Left colon (tissue), 2 donors: ENCODE measurements at places on chromosomes 6 and 20. TPM values are rescaled to one million over a fixed set of nuclear protein-coding genes. Genes with fewer than 3 reads are reported as not detected.

ENPP4 gene
- 19.1 TPM for total RNA-seq

UBE2C gene
- total RNA-seq = 22.3 TPM

PBOV1 gene
- not detected for total RNA-seq

ZNF334 gene
- total RNA-seq = 2.2 TPM

SLC18B1 gene
- 17.1 TPM for total RNA-seq

LBP gene
- total RNA-seq = not detected

TGM3 gene
- total RNA-seq = 0.36 TPM

DAAM2 gene
- total RNA-seq = 7.1 TPM

SLC26A8 gene
- 0.50 TPM for total RNA-seq

DNPH1 gene
- total RNA-seq = 65.7 TPM

CUTA gene
- 169 TPM for total RNA-seq

CST2 gene
- not detected for total RNA-seq

DDX39B gene
- total RNA-seq = 221 TPM

ANKRD66 gene
- total RNA-seq = not detected

TRAPPC3L gene
- not detected for total RNA-seq

BNIP5 gene
- total RNA-seq = 14.4 TPM

ADGB gene
- total RNA-seq = 1.5 TPM

NKAPL gene
- total RNA-seq = 0.47 TPM

CD93 gene
- total RNA-seq = 9.0 TPM

OPRM1 gene
- total RNA-seq = not detected

PLCB4 gene
- total RNA-seq = 58.2 TPM

GOPC gene
- 25.1 TPM for total RNA-seq

DHX16 gene
- total RNA-seq = 27.8 TPM

C2 gene
- total RNA-seq = 6.1 TPM

CSNK2B gene
- 155 TPM for total RNA-seq

CRISP3 gene
- total RNA-seq = not detected

PTCHD4 gene
- total RNA-seq = 0.25 TPM

MROH8 gene
- total RNA-seq = 1.9 TPM

PANK2 gene
- 28.8 TPM for total RNA-seq

SIGLEC1 gene
- 10.4 TPM for total RNA-seq

TAAR6 gene
- not detected for total RNA-seq

NR2E1 gene
- not detected for total RNA-seq

ENPP3 gene
- total RNA-seq = 21.2 TPM

OXT gene
- total RNA-seq = not detected

SNX5 gene
- 95.3 TPM for total RNA-seq

SLC35D3 gene
- 0.34 TPM for total RNA-seq

PLCB1 gene
- 8.5 TPM for total RNA-seq

HLA-DRB1 gene
- total RNA-seq = 34.7 TPM

C6orf15 gene
- total RNA-seq = not detected

GSTA3 gene
- total RNA-seq = not detected

C20orf202 gene
- total RNA-seq = 0.59 TPM

TMEM151B gene
- 0.21 TPM for total RNA-seq

SLC16A10 gene
- total RNA-seq = 4.0 TPM

RNF182 gene
- not detected for total RNA-seq

SLCO4A1 gene
- 15.0 TPM for total RNA-seq

INSM1 gene
- 4.5 TPM for total RNA-seq
